Epithelial cell of esophagus (primary cell): ENCODE measurements at places on chromosomes 5 and 9.

DNA sequence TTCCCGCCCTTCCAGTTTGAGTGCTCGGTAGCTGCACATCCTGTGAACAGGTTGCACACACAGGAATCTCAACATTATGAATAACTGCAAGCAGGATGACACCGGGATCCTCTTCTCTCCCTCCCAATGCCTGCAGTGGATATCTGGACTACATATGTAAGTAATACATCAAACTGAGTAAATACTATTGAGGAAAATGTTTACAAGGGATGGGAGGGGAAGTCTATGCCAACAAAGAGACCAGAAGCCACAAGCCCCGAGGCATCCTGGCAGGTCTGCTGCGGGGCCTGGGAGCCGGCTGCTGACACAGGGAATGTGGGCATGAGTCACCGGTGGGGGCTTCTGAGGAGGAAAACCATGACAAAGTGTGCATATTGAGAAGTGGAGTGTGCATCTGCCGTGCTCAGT is 8.6 kb upstream of the ANKRD33B start:
- DNase-seq = peak; percentile 64

- no peak for DNase-seq
Measured at GRCh38 chr9:34552606-34552981, 29.8 kb upstream of the ENHO start.

DNA sequence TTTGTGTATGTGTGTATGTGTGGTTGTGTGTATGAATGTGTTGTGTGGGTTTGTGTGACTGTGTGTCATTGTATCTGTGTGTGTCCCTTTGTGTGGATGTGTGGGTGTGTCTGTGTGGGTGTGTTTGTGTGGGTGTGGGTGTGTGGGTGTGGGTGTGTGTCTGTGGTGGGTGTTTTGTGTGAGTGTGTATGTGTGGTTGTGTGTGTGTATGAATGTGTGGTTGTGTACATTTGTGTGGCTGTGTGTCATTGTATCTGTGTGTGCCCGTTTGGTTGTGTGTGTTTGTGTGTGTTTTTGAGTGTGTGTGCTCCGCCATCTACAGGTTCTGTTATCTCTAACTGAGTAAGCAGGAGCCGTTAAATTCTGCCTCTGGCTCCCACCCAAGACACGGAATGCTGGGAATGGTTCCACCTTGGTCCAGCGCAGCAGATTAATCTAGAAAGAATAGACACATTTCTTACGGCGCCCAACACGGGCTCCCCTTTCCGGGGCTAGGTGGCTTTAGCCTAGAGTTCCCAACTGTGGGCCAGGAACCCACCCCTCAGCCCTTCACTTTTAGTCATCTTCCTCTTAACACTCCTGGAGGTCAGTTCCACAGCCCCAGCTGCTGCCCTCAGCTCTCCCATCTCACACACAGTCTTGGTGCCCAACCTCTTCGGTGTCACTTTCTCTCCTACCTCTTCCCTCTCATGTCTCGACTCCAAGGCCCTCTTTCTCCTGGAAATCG is 197.1 kb downstream of the TTLL11 start:
- DNase-seq = peak; percentile 13

- DNase-seq = no peak
Measured at GRCh38 chr9:134957945-134958227, 40.2 kb upstream of the FCN1 start.

- DNase-seq = peak; percentile 33
Measured at GRCh38 chr5:160293901-160294561, 18.3 kb downstream of the CCNJL start.

GRCh38 chr9:6922680-6923079 is 164.9 kb downstream of the KDM4C start:
- DNase-seq = no peak

GRCh38 chr9:135016876-135017275 is 70.6 kb upstream of the OLFM1 start:
- no peak for DNase-seq

GRCh38 chr9:16145196-16145950 is 592.5 kb downstream of the CCDC171 start:
- peak; percentile 16 for DNase-seq

DNA sequence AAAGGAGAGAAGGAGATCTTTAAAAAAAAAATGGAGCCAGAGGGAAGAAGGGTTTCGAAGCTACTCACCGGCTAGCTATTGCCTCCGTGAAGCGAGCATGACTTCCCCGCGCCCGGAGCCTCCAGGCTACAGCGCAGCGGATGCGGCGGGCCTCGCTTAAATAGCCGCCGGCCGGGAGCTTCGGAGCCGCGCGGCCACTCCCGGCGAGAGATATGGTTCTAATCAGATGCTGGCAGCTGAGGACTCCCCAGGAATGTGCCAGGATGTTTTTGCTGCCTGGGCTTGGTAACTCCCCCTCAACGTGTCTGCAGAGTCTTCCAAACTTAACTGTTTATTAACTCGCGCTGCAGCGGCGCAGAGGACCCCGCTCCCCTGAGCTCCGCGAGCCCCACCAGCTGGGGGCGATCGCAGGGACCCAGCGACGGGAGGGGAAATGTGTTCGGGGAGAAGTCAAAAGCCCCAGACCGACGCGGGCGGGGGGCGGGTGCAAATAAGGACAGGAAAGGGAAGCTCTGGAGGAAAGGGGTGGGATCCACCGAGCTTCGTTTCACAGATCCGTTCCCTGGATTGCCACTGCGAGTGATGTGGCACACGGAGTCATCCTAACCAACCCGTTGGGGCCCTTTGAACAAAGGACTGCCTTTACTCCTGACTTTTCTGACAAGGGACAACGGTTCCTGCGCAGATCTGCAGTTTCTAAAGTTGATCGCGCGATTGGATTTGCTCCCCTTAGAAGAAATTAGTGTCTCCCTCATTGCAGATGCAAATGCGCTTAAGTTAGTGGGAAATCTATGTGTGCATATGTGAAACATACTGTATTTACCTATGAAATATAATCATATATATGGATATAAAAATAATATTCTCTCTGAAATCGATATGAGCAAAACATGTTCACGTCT is at the start of gene DAB2:
DAB2 (minus strand) TSS at position 245 of the 902 bp plus-strand sequence. CDS start 30,660 bp downstream, outside the sequence.
- DNase-seq = peak; percentile 75

- DNase-seq = no peak
Measured at GRCh38 chr5:9339206-9339818, 206.6 kb downstream of the SEMA5A start.

DNA sequence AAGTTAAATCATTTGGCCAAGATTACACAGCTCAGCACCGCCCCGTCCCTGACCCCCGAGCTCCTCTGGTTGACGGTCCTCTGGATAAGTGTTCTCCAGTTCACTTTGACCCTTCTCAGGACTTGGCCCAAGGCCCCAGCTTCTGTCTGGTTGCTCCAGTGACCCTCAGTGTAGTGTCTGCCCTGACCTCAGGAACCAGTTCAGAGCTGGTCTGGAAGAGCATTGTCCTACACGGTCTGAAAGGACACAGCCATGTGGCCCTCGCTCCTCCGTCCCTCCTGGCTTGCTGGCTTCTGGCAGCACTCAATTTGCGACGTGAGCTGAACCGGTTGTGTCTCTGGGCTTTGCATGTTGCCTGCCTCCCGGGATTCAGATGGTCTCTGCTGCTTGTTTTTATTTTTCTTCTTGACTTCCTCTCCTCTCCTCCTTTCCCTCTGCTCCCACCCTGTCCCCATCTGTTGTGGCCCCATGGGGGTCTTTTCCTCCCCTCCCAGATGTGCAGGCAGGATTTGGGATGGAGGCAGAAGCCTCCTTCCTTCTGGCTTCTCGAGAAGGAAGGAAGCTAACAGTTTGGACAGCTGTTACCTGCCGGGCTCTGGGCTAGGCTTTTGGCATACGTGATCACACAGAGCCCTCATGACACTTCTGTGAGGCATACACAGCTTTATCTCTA is 72.0 kb downstream of the PPARGC1B start:
- no peak for DNase-seq

GRCh38 chr5:176748967-176749935 is 61.1 kb upstream of the UNC5A start:
- no peak for DNase-seq

GRCh38 chr5:107380654-107381053 is 290.1 kb downstream of the EFNA5 start:
- no peak for DNase-seq

DNA sequence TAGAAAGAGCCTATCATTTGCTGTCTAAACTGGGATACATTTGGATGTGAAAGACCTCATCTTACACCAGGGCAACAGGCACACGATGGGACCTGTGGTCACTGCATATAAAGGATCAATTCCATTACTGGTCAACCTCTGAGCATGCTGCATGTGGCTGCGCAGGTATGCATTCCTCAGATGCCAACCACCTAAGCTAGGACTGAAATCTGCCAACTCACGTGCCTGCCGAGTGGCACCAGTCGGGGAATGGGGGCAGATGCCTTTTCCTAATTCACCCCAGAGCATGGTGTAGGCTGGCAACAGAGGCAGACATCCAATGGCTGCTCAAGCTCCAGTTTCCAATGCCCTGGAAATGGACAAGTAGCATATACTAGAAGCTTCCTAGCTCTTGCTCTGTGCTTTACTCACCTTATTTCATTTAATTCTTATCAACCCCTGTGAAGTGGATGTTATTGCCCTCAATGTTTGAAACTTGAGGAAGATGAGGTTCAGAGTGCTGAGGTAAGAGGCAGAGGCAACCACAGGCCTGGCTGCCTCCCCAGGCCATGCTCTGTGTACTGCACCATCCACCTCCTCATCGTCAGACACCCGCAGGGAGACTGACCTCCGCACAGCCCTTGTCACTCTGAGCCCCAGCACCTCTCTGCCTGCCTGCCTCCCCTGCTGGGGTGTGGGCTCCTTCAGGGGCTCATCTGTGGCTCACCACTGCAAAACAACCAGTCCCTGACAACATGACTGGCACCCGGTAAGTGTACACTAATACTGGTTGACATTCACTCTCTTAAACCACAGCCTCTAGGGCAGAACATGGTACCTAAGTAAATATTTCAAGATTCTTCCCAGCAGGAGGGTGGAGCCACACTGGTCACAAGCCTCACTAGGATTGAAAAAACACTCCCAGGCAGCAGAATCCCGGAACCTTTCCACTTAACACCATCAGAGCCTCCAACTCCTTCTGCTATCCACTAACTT is 228.5 kb downstream of the CRB2 start:
- peak; percentile 4 for DNase-seq

- no peak for DNase-seq
Measured at GRCh38 chr9:136222906-136223285, 18.0 kb upstream of the LHX3 start.

- no peak for DNase-seq
Measured at GRCh38 chr9:131517761-131518190, 13.3 kb downstream of the UCK1 start.

DNA sequence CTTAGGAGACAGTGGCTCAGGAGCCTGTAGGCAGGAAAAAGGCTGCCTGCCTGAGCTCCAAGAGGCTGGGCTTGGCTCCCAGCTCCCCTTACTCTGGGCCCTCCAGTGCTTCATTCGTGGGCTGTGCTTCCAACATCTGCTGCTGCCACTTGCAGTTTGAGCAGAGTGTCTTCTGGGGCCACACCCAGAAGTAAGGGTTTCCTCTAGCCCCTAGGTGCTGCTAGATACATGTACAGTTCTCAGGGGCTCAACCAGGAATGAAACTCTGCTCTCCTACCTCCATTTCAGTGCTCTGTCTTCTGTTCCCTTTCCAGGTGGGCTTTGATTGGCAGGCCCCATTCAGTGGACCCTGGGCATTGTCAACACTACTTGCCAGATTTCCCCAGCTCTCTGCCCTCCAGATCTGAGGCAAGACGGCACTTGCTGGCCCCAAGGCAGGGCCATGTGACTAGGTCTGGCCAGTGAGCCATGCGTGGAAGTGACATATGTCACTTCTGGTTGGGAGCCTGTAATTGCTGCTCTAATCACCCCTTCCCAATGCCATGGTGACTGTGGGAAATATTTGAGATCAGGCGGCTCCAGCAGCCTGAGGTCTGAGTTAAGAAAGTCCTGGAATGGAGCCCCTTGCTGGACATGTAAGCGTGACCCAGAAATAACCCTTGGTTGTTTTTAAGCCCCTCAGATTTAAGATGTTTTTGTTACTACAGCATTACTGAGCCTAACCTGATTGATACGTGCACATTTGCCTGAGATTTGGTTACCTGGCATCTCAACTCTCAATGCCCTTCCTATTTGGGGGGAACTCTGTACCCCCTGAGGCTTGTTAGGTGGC is 9.4 kb upstream of the BOD1 start:
- no peak for DNase-seq

DNA sequence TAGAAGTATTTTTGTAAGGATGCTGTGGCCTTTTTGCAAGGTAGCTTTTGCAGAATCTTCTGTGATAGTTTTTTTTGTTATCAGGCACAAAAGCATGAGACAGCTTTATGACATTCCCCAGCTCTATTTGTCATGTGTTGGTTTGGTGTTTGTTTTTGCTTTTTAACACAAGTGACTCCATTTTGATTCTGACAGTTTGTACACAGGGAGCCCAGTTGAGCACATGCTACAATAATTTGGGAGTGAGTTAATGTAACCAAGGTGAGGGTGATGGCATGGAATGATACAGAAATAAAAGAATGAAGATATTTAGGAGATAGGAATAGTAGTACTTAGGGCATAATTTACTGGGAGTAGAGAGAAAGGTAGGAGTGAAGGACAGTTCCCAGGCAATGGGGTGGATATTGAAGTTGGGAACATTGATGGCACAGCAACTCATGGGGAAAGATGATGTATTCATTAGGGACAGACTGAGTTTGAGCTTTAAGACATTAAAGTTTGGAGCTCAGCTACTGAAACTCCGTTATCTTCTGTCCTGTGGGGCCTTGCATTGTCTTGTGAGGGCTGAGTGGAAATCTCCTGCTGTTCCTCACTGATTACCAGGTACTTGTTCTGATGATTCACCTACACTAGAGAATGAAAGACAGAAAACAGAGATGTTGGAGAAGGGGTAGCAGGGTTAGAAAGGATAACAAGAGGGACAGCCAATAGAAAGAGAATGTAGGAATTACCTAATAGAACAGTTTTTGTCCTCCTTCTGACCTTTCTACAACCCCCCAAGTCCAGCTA is 88.3 kb upstream of the CCDC112 start:
- no peak for DNase-seq

- no peak for DNase-seq
Measured at GRCh38 chr5:7394889-7395431, 978 bp upstream of the ADCY2 start.

DNA sequence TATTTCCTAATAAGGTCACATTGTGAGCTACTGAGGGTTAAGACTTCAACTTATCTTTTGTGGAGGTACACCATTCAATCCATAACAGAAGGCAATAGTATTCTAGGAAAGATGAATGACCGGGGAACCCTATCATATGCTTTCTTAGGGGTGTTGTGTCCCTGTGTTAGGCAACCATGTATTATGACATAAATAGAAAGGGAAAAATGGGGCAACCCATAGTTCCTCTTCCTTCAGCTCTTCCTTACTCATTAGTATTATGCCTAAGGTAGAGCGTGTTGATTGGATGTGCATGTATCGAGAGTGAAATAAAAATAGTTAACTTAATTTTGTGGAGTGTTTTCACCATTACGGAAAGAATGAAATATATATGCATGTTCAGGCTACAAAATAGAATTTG is 6.0 kb upstream of the CCNJL start:
- DNase-seq = no peak

DNA sequence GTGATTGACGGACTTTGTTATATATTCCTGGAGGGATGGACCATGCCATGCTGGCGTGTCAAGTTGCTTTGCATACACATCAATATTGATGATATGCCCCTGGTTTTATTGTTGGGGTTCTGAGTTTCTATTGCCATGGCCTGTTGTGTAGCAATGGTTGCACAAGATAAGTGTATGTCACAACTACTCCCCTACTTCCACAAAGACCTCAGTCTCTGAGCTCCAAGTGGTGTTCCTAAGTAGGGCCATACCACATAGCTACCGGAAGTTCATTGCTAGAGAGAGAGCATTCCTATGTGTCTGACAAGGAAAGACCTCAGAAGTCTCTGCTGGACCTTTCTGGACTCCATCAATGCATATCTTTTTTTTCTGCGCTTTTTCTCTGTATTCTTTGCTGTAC is 19.8 kb downstream of the TXNDC8 start:
- DNase-seq = no peak
